ENCODE measurements at places on chromosomes 1 and 21. TPM values are rescaled to one million over a fixed set of nuclear protein-coding genes. Genes with fewer than 3 reads are reported as not detected.

AIM2 gene
- total RNA-seq = 0.43 TPM

ACBD6 gene
- total RNA-seq = 60.0 TPM

OPRD1 gene
- total RNA-seq = not detected

GABRD gene
- not detected for total RNA-seq

FCER1A gene
- not detected for total RNA-seq

GPA33 gene
- total RNA-seq = not detected

ADAMTSL4 gene
- total RNA-seq = 2.4 TPM
